H1 (cell line): ENCODE measurements at places on chromosomes 7 and 10. TPM values are rescaled to one million over a fixed set of nuclear protein-coding genes. Genes with fewer than 3 reads are reported as not detected.
A peak's percentile ranks its signal among the peaks of the same experiment; 100 is the strongest.

Gene DEPP1
- total RNA-seq: 0.67 and 0.80 TPM in 2 replicates

Gene PON3
- total RNA-seq: not detected in 2 replicates

Gene MAT1A
- 2.9 and 4.1 TPM in 2 replicates for total RNA-seq

Gene TBX20
- total RNA-seq: 0.26 and 0.29 TPM in 2 replicates

Gene PLEKHS1
- not detected in 2 replicates for total RNA-seq

DNA sequence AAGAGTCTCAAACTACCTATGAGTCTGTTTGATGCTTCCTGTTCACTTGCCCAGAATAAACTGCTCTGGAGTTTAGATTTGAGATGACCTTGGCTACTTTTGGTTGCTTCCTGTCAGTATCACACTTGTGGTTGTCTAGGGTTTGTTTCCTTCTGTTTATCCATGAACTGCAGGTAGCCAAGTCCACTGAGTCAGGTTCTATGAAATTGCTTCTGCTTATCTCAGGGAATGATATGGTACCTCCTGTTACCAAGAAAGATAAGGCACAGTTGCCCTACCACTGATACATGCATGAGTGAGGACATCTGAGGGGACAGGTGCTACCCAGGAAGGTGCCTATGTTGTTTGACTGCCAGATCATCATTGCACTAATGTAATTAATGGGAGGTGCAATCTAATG is 15.8 kb upstream of the EEPD1 start:
- no peak for DNase-seq

DNA sequence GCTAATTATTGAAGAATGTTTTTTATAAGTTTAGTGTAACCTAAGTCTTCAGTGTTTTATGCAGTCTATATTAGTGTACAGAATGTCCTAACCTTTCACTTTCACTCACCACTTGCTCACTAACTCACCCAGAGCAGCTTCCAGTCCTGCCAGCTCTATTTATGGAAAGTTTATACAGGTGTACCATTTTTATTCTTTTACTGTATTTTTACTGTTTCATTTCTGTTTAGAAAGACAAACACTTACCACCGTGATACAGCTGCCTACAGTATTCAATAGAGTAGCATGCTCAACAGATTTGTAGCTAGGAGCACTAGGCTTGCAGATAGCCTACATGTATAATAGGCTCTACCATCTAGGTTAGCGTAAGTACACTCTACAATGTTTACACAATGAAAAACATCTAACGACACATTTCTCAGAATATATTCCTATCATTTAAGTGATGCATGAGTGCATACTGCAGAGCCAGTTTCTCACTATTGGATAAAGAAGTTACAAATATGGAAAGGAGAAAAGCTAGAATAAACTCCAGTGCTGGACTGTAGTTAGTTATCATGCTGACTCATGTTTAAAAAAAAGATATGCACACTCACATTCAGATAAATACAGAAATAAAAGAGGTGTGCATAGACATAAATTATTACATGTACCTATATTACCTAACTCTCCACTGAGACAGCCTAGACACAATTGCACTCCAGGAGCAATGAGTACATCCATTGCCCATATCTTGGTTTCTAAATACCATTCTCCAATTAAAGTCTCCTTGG is 30.4 kb downstream of the STEAP1B start:
- DNase-seq: no peak

DNA sequence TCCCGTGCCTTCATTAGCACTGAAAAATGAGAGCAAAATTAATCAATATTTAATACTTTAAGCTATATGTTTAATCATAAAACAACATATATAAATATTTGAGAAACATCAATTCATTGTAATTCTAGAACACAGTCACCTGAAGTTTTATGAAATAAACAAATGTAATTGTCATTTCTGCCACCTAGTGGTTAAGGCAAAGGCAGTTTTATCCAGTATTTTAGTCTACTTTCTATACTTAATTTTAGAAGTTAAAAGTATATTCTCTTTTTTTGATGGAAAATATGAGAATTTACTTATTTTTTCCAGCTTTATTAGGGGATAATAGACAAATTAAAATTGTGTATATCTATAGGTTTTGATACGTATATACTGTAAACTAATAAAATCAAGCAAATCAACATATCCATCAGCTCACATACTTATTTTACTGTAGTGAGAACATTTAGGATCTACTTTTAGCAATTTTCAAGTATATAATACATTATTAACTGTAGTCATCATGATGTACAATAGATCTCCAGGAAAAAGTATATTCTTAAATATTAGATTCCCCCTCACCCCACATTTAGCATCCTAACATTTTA is 16.9 kb downstream of the PCGF6 start:
- DNase-seq: no peak

DNA sequence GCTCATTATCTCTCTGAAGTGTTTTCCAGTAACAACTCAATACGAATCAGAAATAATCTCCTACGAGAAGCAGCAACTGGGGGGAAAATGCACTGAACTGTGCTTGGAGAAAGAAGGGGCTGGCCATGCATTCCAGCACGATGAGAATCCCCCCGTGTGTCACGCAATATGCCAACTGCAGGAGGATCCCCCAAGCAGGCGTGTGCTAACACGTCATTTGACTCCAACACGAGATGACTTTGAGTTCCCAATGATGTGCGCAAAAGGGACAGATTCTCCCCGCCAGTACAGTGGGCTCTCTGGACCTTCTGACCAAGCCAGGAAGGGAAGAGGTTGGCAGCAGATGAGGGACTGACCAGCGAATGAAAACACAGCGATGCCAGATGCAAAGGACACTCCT is 105.5 kb downstream of the KCNMA1 start:
- DNase-seq: no peak

- no peak for DNase-seq
Measured at GRCh38 chr7:115779561-115779960, 251.0 kb downstream of the TFEC start.

DNA sequence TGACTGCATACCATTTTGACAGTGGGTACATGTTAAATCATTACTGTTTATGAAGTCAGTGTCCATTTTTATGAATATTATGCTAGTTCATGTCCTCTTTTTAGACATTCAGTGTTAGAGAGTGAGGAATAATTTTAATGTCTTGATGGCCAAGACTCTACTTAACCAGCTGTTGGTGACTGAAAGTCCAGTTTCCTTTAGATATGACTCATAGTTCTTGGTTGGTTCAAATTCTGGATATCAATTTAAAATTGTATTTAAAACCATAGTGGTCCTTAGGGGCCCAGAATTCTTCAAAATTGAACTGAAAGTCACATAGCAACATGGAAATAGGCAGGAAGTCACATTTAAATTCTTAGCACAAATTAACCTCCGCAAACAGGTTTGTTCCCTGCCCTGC is 196.5 kb upstream of the PRPS1L1 start:
- DNase-seq: no peak

GRCh38 chr10:128875956-128876736 is 590.9 kb upstream of the MGMT start:
- no peak for DNase-seq

DNA sequence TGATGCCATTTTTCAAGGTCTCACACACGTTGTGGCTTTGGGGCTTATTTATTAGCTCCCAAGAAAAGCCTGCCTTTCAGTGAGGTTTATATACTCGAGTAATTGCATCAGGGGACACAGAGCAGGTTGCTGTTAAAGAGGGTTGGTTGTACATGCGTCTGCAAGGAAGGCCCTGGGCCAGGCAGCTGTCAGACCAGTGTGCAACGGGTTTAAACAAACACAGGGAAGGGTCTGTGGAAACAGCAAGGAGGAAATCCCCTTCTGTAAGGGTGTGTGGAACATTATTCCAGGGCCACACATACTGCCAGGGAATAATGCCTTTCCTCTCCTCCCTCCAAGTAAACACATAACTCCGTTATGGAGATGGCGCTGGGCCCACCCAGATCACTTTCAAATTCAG is 1.7 kb upstream of the CHST15 start:
- no peak for DNase-seq

DNA sequence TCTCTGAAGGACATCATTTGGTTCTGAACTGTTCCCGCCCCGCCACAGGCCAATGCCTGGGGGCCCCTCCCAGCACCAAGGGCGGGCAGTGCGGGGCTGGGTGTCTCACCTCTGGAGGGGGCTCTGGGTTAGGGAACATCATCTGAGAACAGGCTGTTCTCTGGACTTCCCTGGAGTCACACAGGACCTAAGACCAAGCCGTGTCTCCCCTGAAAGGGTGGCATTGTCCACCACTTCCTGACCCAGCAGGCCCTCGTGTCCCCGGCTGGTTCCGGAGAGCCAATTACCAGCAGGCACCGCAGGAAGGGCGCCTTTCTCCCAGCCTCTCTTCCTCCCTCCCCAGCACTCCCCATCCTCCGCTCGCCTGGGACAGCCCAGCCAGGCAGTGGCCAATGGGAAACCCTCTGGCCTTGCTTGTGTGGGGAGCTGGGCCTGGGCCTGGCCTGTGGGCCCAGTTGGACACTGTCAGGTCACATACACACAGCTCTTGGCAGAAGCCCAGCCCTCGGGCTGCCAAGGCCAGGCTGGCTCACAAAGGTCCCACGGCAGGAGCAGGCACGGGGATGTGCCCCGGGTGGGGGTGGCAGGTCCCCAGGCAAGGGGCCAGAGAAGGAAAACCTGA is 119.5 kb downstream of the SPDYE5 start:
- peak; percentile 68 for DNase-seq

- no peak for DNase-seq
Measured at GRCh38 chr10:60429084-60429849, 39.6 kb upstream of the ANK3 start.

GRCh38 chr10:104406715-104407650 is 53.4 kb downstream of the CFAP58 start:
- DNase-seq: no peak

DNA sequence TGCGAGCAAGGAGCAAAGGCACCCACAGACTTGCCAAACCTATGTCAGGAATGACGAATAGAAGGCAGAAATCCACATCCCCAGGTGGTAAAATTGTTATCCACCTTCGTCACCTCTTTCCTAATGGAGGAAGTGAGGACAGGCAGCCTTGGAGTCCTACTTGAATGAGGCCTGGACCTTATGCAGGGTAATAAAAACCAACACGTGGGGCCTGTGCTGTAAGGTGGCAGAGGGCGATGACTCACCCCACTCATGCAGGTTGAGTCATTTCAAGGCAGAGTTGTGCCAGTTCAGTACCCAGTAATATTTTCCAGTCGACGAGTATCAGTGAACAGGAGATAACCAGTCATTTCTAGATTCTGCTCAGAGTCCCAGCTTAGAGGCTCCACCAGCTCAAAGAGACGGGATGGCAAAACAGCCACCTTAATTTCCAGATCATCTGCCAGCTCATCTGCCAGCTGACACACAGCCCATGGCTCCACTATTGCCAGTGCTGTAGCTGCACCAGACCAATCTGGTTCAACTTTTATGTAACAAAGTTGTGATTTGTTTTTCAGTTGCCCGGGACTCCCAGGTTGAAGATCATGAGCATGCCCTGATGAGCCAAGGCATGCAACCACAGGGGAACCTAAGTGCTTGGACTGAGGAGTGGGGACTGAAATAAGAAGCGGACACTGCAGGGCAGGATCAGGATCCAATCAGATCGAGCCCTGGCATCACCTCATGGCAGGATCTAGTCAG is 176.2 kb upstream of the ITGB1 start:
- no peak for DNase-seq

DNA sequence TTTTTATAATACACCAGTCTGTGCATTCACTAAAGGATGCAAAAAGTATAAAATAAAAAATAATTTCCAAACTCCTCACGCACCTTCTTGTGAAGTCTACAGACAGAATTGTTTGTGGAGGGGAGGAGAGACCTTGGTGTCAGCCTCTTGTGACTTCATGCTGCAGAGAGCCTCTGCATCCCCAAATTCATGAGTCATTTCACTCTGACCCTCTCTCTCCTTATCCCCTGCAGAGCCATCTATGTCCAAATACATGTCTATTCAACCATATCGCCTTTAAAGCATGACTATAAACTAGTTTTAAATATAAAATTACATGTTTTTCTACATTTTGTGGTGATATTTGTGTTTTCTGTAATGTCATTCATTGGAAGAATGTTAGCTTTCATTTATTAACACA is 6.0 kb downstream of the CREB5 start:
- DNase-seq: no peak

- DNase-seq: no peak
Measured at GRCh38 chr7:40213856-40214255, 79.1 kb downstream of the SUGCT start.

GRCh38 chr10:35892526-35892925 is 250.4 kb upstream of the FZD8 start:
- no peak for DNase-seq

DNA sequence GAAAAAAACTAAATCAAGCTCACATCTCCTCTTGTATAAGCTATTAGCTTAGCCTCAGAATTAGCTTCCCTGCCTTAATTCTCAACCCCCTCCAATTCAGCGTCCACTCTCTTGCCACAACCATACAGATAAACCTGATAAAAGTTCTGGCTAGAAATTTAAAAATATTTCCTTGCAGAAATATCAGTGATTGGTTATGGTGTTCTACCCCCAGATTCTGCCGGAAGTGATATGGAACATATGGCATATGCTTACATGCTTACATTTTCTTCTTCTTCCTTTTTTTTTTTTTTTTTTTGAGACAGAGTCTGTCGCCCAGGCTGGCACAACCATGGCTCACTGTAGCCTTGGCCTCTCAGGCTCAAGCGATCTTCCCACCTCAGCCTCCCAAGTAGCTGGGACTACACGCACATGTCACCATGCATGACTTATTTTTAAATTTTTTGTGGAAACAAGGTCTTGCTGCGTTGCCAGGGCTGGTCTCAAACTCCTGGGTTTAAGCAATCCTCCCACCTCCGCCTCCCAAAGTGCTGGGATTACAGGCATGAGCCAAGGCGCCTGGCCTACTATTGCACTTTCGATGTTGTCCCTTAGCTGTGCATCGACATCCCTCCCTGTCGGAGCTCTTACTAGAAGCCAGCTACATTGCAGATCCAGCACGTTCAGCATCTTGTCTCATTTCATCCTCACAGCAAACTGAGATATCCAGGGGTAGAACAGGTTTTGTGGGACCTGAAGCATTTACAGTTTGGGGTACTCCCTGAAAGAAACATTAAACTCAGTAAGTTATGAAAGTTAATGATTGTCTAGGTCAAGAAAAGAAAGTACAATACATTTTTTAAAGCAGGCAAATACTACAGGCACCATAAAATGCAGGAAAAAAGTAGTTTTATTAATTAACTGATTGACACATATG is 205.6 kb upstream of the TCF7L2 start:
- no peak for DNase-seq

DNA sequence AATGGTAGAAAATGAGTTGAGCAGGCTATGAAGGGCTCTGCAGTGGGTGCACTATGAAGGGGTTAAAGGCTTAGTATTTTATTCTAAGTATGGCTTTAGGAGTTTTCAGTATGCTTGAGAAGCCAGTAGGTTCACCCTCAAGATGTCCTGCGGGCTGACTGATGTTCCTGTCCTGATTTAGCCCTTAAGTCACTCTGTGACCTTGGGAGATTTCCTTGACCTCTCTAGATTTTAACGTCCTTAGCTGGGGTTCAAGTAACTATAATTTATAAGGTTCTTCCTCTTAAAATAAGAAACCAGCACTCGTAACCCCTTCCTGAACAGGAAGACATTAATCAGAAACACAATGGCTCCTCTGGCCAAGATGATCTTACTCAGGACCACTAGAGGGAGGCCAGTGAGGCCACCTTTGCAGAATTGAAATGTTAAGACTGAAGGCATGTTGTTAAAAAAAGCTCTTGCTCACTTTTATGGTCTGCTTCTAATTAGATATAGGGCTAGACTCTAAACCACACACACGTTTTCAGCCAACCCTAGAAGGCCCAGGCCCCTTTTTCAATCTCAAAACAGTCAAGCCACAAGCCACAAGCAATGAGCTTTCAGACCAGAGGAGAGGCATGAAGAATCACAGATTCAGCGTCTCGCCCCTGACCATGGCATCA is 41.9 kb downstream of the CDK1 start:
- no peak for DNase-seq
